Mucosa of gallbladder (tissue), 1 donor: ENCODE measurements at places on chromosomes 16 and 17. TPM values are rescaled to one million over a fixed set of nuclear protein-coding genes. Genes with fewer than 3 reads are reported as not detected.

The CMTM2 gene
- total RNA-seq = not detected

The PROCA1 gene
- 4.5 TPM for total RNA-seq

The LRRC37A3 gene
- total RNA-seq = 11.7 TPM

The PYCARD gene
- 25.1 TPM for total RNA-seq

The CBLN1 gene
- total RNA-seq = 18.2 TPM

The ZFHX3 gene
- total RNA-seq = 51.4 TPM

The CLEC19A gene
- 0.26 TPM for total RNA-seq

The CD300LB gene
- total RNA-seq = 0.49 TPM

The KRT31 gene
- total RNA-seq = not detected
